ENCODE measurements at places on chromosomes 16 and 17.

- DNase-seq, result peak; percentile 53
Measured at GRCh38 chr16:4691666-4692412, 1.5 kb upstream of the NUDT16L1 start.

DNA sequence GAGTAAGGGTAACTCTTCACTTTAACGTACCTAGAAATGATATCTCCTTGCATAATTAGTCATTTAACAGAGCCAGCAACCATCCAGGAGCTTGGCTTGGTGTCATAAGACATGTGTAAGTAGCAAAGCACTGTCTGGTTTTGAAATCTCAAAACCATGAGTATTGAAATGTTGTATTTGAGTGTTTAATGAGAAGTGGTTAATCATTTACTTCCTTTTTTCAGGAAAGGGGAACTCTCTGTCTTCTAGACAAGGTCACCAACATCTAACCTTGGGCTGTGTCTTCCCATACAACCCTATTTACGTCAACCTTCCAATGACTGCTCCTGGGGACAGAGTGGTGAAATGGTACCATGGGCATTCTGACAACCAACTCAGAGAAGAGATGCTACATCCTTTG, 27.1 kb downstream of the PMP22 start:
- DNase-seq, result no peak

GRCh38 chr17:82832881-82833475, 6.8 kb downstream of the ZNF750 start:
- no peak for DNase-seq

GRCh38 chr16:57735755-57736418, at the start of gene KATNB1:
Gene KATNB1 (plus strand): TSS chr16:57735770. CDS start chr16:57737244, 1,474 bp downstream.
- no peak for DNase-seq

DNA sequence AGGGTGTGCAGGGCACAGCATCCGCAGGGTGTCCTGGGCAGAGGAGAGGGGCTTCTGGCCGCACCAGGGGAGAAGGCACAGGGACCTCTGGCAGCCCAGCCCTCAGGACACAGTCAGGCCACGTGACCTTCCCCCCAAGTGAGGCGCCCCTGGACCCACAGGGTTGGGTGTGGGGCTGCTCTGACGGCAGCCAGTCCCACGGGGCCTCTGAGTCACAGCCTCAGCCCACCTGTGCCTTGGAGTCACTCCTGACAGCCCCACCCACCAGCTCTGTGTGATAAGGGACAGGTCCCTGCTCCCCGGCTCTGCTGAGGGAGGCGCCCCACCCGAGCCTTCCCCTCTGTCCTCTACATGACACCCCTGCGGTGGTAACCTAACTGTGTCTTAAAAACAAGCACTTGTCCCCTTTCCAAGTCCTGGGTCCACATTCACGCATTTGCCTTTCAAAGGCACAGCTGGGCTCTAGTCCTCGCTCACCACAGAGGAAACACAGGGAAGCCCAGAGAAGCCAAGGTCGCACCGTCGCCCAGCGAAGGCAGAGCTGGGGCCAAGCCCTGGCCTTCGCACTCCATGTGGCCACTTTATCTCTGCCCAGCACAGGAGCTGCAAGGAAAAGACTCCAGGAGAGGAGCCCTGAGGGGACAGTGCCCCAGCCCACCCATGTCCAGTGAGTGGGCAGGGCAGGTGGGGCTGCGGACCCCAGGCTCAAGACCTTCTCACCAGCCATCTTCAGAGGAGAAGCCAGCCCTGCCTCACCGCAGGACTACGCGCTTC, 5.1 kb upstream of the NPTX1 start:
- DNase-seq, result peak; percentile 80

- no peak for DNase-seq
Measured at GRCh38 chr16:5302372-5303114, 204.9 kb upstream of the EEF2KMT start.

DNA sequence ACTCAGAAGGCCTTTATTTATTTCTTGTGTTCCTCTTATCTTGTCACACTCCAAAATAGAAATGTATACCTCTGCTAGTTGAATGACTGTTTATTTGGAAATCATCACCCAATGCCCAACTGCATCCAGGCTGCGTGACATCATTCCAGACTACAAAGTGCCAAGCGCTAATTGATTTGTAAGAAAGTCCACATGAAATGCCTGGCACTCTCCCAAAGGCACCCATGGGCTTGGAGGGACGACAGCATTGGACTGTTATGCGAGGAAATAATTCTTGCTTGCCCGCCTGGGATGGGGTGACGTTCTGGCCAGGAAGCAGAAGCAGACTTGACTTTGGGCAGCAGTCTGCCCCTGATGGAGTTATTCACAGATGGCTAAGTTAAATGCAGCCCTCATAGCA, 165.9 kb downstream of the CDH13 start:
- no peak for DNase-seq

DNA sequence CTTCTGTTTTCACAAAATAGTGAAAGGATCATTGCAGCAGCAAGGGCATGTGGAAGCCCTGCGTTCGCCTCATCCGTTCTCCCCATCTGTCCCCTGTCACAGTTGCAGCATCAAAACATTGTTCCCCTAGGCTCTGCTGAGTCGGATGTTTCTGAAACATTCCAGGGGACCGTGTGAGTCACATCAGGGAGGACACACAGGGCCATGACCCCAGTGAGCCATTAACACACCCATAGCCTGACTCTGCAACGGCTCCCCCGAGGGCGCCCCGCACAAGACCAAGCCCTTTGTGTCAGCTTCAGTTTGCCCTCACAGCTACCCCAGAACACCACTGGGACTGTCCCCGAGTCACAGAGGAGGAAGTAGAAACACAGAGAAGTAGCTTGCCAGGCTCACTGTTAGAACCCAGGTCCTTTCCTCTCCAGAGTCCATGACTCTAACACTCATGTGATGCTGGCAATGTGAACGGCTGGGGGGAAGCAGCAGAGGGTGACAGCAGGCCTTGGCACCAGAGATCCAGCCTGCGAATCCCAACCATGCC, 63.3 kb upstream of the HSBP1 start:
- peak; percentile 67 for DNase-seq

DNA sequence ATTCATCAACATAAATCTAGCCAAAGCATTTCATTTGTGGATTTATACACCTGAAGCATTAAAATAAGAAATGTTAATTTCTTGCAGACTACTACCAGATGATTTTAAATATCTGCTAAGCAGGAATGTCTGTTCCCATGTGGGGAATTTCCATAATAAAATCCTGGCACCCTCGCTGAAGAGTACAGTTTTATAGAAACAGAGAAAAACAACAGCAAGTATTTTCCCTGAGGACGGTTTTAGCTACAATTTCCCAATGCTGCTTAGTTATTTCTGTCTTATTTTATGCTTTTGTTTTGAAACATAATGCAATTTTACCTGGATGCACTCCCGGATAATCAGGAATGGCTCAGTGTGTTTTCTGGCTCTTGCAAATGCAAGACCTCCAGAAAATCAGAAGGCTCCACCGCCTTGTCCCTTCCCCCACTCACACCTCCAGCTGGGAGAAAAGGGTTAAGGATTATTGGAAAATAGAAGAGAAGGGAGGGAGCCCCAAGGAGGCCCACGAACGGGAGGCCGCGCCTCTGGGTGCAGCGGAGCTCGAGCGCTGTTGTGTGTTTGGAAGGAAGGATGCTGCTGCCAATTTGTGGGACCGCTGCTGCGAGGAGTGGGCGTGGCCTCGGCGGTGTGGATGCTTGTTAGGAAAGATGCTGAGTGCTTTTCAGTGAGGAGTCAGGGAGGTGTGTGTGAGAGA, at the start of gene CNTNAP4:
TSS of gene CNTNAP4 (plus strand) at position 657 of the 694 bp plus-strand sequence. CDS start 262 bp downstream, outside the sequence.
- DNase-seq, result peak; percentile 79

- peak; percentile 62 for DNase-seq
Measured at GRCh38 chr17:76442341-76443338, 10.3 kb downstream of the UBE2O start.

DNA sequence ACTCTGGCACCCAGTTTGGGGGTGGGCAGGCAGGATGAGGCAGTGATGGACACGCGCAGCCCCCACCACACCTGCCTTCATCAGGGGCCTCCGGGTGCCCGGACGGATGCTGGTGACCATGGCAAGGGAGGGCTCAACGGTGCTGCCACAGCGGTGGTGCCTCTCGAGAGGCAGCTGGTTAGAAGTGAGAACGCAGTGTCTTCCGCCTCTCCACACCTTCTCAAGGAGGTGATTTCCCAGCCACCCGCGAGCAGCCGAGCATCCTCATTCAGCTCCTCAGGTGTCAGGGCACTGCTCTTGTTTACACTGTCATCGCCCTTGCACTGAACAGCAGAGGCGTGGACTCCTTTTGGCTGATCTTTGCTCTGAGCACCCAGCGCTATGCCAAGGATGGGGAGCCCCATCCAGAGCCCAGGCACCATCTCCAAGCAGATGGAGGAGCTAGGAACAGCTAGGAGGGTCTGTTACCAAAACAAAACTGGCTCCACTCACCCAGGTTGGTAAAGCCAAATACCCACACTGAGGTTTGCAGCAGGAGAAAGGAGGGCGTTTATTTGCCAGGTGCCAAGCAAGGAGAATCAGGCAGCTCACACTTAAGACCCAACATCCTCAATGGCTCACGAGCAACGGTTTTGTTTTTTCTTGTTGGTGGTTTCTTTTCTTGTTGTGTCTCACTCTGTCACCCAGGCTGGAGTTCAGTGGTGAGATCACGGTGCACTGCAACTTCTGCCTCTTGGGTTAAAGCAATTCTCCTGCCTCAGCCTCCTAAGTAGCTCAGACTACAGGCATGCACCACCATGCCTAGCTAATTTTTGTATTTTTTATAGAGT, 174.3 kb upstream of the TNRC6C start:
- no peak for DNase-seq

DNA sequence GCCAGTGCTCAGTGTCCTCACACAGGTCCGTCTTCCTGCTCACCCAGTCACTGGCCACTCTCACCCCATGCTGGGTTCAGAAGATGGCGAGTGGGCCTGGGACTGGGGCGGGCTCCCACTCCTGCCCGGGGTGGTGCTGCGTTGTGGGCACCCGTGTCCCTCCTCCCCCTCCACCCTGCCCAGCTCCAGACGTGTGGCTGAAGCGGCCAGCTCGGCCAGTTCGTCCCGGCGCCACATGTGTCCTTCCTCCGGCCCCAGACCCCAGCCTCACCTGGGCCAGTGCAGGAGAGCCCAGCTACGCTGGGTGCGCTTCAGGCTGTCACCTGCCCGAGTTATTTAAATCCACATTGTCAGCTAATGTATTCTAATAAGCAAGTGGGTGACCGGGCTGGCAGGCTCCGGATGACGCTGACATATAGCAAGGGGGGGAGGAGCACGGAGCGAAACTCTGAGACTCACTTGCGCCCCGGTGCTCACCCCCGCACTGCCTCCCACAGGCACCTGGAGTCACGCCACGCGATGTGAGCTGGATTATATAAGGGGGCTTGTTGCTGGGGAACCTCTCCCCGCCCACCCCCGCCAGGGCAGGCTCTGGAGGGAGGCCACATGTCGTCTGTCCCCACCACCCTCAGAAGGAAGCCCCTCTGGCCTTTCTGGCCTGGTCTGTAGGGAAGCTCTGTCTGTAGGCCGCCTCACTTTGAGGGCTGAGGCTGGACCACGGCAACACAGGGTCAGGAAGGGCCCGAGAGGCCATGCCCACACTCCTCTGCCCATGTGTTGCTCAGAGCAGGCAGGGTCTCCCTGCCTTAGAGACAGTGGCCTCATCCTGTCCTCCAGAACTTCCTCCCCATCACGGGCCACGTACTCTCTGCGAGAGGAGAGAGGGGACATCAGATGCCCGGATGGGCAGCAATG, 7.1 kb upstream of the BAIAP2 start:
- no peak for DNase-seq

- no peak for DNase-seq
Measured at GRCh38 chr16:81696166-81696960, 82.7 kb upstream of the PLCG2 start.

GRCh38 chr16:3793161-3793576, 75.8 kb upstream of the TRAP1 start:
- no peak for DNase-seq

GRCh38 chr16:73383195-73383987, 335.5 kb upstream of the ZFHX3 start:
- DNase-seq, result no peak

DNA sequence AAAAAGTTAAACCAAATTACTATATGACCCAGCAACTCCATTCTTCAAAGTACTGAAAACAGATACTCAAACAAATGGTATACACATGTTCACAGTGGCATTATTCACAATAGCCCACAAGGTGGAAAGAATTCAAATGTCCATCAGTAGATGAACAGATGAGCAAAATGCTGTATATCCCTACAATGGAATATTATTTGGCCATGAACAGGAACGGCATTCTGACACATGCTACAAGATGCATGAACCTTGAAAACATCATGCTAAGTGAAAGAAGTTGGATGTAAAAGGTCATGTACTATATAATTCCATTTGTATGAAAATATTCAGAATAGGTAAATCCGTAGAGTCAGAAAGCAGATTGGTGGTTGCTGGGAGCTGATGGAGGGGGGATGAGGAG, 73.5 kb upstream of the XYLT1 start:
- no peak for DNase-seq

GRCh38 chr17:7351665-7352502, at the start of gene KCTD11:
Gene KCTD11 (plus strand): TSS chr17:7352162.
- peak; percentile 97 for DNase-seq

DNA sequence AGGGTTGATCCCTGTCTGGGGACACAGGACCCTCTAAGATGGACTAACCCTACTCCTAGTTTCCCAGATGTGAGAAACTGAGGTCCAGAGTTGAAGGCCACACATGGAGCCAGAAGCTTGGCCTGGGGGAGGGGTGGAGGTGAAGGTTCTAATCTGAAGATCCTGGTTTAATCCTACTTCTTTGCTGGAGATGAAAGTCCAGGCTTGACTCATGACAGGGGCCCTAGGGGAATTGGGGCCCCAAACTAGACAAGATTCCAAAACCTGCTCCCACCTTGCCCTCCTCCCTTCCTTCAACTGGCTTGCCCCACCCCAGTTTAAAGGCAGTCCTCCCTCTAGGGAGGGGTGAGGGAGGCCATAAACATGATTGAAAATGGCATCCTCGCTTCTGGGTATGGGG, 21.6 kb downstream of the IGF2BP1 start:
- peak; percentile 44 for DNase-seq

- DNase-seq, result peak; percentile 35
Measured at GRCh38 chr16:4509420-4509819, 29.2 kb downstream of the CDIP1 start.

DNA sequence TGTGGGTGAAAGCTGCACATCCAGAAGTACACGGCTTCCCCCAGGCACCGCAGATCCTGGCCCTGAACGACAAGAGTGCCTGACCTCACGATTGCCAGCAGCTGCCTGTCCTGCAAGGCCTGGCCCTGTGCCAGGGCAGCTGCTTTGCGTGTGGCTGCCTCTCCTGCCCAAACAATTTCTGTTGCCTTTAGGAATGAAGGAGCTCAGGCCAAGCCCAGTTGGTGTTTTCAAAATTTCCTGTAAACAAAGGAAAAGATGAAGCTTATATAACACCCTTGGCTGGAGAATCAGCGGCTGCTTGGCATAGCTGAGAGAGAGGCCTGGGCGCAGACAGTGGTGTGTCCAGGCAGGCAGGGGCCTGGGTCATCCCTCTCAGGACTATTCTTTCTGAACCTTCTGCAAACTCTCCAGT, 11.7 kb upstream of the SLC47A2 start:
- peak; percentile 45 for DNase-seq

All from endodermal cell (in vitro differentiated cells).